ENCODE measurements at places on chromosomes 2 and 18.

GRCh38 chr2:48221846-48222516, 308.0 kb upstream of the STON1 start:
- no peak for DNase-seq

GRCh38 chr2:98294711-98295110, 51.5 kb upstream of the CNGA3 start:
- no peak for DNase-seq

DNA sequence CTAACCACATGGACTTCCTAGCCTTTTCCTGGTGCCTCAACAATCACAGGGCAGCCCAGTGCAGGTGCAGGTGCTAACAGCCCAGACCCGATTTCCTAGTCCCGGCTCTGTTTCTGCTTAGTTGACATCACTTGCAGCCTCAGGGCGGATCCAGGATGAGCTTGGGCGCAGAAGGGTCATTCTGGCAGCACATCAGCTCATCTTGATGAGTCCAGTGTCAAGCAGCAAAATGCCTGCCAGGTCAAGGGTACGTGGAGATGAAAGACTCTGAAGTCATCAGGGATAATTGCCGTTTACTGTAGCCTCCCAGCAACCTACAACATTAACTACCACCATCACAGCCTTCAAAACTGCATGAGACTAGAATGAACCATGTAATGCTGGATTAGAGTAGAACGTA, 39.4 kb upstream of the EFHD1 start:
- DNase-seq: no peak

DNA sequence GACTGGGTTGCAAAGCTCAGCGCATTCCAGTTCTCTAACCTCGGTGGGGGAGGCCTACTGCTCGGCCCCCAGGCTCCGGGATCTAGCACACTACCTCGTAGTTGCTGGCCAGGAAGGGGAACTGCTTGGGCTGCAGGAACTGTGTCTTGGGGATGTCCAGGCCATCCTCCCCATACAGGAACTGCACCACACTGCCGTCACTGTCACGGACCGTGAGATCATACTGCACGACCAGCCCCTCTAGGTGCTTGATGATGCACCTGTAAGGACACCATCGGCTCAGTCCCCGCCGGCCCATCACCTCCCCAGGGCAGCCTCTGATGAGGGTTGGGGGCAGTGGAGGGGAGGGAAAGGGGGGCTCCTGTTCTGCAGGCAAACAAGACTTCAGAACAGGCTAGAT, 61.6 kb downstream of the POLR1A start:
- DNase-seq: no peak

- no peak for DNase-seq
These were observed 3.2 kb downstream of the TRAK2 start for GRCh38 chr2:201448061-201448460.

DNA sequence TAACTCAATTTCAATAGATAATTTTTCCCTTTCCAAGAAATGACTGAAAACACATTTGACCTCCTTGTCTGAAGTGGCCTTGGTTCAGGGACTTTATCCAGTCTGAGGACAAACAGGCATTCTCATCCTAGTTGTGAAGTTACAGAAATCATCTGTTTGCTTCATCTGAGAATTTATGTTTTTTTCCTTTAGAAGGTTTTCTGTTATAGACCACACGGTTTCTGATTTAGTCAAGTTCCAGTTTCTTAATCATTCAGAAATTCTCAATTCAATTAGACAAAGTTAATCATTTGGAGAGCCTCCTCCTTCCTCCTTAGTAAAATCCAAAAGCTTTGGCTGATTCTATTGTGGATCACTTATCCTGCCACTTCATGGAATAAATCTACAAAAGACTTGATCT, 60.9 kb downstream of the ICOS start:
- no peak for DNase-seq

DNA sequence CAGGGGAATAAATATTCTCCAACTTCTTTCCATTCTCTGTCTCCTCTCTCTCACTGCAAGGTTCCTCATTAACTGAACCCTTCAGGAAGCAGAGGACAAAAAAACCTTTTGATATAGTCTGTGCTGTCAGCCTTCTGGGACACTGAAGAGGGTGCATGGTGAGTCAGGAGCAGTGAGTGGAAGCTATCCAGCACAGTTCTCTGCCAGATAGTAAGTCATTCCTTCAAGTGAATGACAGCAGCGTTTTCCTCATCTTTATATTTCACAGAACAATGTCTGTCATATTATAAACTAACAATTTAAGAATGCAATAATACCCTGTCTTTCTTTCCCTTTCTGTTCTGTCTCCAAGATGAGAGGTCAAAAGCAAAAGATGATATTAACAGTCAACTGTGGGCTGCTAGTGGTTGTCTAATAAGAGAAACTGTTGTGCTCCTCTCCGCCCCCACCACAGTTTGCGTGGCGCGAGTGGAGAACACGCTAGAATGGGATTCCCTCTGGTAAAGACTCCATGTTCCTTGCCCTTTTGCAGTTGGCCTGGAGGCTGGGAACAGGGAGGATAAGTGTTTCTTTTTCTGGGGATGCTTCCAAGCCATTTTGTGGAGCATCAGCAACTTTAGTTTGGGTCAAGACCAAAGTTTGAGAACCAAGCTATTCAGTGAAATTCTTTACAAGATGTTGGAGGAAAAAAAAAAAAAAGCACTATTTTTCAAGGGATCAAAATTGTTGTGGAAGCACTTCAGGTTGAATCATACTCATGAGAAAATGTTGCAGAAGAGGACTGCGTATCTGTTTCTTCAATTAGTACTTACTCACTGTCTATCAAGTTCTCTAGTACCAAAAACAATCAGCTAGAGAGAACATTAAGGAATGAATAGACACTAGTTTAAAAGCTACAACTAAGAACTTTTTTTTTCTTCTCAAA, 430.2 kb downstream of the SETBP1 start:
- DNase-seq: no peak

GRCh38 chr2:156845806-156846558, 409.8 kb downstream of the GPD2 start:
- no peak for DNase-seq

- no peak for DNase-seq
These were observed 4.2 kb upstream of the NOSTRIN start for GRCh38 chr2:168798076-168798887.

Data from CD4-positive, CD25-positive, alpha-beta regulatory T cell (primary cell).